Fibroblast of skin of left quadriceps (primary cell): ENCODE measurements at places on chromosomes 13 and 19.

DNA sequence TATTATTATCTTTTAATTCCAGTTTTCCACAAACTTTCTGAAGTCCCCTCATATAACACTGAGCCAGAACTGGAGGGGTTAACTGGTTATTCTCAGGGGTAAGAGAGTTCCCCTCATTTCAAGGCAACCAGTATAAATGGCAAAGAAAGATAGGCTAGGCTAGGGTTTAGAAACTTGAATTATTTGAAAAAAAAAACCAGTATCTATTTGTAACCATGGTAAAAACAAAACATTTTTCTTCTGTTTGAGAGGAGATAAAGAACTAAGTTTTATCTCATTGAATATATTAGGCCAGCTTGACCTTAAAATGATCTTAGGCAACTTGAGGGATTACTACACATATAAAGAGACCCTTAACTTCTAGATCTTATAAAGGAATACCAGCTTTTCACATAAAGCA lies 19.6 kb downstream of the SUPT20H start:
- DNase-seq, result no peak

GRCh38 chr13:73661687-73662425 lies 472.3 kb downstream of the KLF12 start:
- DNase-seq, result no peak

GRCh38 chr13:20814224-20814910 lies 40.6 kb upstream of the EEF1AKMT1 start:
- peak; percentile 91 for DNase-seq

DNA sequence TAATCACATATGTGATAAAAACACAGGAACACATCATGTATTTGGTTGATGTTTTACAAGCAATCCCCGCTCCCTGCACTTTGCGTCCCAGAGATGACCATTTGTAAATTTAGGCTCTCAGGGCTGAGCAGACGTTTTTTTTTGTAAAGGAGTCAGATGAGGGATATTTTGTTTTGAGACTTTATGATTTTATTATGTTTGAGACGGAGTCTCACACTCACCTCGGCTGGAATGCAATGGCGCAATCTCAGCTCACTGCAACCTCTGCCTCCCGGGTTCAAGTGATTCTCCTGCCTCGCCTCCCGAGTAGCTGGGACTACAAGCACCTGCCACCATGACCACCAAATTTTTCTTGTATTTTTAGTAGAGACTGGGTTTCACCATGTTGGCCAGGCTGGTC lies 1.4 kb downstream of the TLE6 start:
- no peak for DNase-seq

- DNase-seq, result no peak
Measured at GRCh38 chr19:56167064-56167578, 8.7 kb upstream of the GALP start.

GRCh38 chr19:47107202-47107952 lies 6.2 kb downstream of the ZC3H4 start:
- DNase-seq, result no peak

DNA sequence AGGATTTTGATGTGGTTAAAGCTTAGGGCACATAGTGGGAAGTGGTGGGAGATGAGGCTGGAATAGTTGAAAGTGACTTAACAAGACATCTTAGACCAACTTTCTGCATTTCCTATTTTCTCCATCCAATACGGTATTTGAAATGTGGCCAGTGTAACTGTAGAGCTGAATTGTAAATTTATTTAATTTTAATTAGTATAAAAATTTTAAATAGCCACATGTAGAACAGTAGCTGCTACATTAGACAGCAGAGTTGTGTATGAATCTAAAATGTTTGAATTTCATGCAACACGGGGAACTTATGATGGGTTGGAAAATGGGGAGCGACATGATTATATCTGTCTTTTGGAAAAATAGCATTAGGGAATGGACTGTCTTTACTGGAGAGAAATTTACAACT lies 7.1 kb upstream of the SCEL start:
- no peak for DNase-seq

GRCh38 chr19:5706876-5707573 lies 12.9 kb downstream of the LONP1 start:
- no peak for DNase-seq

DNA sequence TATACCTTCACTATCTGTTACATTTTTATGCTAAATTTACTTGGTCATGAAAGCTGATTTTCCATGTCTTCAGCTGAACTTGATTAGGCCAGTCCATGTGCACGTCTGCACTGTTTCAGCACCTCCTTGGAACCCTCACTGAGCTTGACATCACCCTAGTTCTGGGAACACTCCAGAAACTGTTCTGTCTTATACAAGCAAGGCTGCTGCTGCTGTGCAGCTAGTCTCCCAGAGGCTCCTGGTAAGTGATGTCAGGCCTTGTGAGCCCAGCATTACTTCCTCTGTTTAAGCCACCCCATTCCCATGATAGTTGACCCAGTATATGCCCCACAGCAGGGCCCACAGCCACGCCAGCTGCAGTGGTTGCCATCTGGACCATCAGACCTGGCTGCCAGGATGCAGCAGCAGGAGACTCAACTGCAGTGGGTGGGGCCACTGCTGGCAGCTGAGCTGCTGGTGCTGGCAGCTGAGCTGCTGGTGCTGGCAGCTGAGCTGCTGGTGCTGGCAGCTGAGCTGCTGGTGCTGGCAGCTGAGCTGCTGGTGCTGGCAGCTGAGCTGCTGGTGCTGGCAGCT lies 90.5 kb upstream of the AKAP11 start:
- DNase-seq, result no peak

DNA sequence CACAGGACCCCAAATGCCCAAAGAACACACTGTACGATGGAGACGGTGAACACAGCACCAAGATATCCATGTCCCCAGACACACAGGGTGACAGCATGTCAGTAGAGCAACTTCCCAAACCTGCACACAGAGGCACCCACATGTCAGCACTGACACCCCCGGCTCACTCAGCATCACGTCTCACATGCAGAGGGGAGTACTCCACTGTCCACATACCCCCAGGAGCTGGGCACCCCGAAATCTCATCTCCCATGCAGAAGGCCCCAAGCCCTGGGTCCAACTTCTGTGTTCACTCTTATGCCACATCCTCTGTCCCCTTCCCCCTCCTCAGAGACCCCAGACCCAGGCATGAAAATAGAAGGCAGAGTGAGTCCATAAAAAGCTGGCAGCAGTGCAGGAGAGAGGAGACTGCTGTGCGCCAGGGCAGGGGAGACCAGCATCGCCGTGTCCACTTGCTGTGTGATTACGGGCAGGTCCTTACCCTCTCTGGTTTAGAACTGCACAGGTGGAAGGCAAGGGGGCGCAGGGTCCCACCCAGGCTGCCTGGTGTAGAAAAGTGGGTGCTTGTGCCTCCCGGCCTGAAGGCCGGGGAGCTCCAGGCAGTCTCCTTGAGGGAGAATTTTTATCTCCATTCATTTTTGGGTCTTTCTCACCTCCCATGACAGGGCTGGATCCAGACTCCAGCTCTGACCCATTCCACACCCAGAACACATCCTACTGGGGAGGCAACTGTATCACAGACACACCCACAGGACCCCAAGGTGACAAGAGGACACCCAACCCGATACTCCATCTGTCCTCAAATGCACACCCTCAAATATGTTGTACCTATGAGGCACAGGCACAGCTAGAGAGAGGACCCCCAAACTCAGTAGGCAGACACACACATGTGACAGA lies 17.0 kb downstream of the ERFL start:
- no peak for DNase-seq

GRCh38 chr19:45347570-45348366 lies 7.2 kb downstream of the KLC3 start:
- no peak for DNase-seq

DNA sequence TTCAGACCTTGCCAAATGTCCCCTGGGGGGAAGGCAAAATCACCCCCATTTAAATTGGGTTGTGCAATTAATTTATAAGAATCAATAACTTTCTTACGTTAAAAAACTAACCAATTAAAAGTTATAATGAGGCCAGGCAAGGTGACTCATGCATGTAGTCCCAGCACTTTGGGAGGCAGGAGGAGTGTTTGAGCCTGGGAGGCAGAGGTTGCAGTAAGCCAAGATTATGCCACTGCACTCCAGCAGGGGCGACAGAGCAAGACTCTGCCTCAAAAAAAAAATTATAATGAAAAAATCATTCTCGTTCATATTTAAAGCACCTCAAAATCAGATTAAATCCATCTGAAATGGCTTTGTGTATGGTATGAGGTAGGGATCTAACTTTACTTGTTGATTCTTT lies 18.4 kb upstream of the SIGLEC14 start:
- DNase-seq, result no peak

- DNase-seq, result no peak
Measured at GRCh38 chr13:95756072-95756471, 79.1 kb downstream of the DNAJC3 start.

DNA sequence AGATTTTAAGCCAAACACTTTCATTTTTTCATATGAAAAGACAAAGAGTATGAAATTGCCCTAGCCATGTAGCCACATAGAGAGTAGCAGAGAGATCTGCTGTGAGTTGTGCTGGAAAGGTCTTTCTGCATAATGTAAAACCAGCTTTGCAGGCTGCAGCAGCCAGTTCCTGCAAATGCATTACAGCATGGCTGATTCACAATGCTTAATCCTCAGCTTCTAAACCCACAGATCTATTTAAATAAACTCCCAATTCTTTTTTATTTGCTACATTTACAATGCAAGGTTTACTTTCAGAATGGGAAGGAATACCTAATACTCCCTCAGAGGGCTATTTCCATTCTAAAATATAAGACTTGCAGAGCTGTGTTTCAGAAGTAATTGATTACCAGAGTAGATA lies 185.6 kb upstream of the STARD13 start:
- DNase-seq, result no peak

DNA sequence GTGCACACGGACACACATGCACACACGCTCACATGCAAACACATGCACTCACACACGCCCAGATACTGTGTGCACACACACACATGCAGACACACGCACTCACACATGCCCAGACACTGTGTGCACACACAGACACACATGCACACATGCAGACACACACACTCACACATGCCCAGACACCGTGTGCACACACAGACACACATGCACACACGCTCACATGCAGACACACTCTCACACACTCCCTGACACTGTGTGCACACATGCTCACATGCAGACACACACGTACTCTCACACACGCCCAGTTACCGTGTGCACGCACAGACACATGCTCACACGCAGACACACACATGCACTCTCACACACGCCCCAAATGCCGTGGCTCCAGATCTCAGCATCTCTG lies 137.2 kb upstream of the MCF2L start:
- no peak for DNase-seq

DNA sequence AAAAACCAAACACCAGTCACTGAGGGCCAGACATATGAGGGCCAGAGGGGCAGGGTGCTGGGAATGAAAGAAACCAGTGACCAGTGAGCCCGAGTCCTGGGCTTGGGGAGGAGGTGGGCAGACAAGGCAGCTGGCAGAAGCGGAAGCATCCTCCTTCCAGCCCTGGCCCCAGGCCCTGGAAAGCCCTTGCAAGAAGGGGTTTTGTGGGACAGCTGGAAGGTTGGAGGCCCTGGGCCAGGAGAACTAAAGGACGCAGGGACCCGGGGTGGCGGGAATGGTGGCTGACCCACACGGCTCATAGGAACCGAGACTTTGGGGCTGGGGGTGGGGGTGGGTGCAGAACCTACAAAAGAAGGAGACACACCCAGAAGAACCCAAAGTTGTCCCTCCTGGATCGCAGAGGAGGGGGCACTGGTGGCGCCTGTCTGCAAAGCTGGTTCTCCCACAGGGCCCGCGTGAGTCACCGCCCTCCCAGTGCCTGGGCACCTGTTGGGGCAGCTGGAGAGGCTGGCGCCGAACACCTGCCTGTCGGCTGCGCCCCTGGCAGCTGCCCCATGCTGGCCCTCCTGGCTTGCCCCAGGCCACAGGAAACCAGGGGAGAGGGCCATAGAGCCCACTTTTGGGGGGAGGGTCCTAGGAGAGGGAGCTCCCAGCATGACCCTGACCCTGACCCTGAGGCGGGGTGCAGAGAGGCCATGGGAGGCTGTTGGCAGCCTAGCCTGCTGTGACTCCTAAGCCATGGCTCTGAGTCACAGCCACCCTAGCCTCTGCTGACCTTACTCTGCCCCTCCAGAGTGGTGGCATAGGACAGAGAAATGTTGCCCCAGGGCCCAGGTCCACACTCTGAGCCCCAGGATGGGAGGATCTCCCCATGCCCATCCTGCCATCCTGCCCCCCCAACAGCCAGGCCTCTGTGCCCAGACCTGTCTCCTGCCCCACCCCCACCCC lies 802 bp downstream of the DMPK start:
- DNase-seq, result no peak

DNA sequence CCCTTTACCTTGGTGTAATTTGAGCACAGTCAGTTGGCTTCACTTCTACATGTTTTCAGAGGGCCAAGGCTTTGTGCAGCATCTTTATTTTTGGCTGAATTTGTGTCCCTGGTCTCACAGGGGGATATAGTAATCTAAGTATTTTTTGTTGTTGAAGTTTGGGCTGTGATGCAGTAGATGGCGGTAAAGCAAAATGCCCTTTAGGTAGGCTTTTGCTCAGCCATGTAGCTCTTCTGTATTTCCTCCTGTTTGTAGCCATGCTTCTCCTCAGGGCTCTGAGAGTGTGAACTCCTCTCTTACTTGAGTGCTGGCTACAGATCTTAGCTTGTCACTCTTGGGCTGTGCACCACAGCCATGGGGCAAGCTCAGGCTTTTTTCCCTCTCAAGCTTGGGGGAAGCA lies 328.6 kb downstream of the SLITRK5 start:
- DNase-seq, result no peak

DNA sequence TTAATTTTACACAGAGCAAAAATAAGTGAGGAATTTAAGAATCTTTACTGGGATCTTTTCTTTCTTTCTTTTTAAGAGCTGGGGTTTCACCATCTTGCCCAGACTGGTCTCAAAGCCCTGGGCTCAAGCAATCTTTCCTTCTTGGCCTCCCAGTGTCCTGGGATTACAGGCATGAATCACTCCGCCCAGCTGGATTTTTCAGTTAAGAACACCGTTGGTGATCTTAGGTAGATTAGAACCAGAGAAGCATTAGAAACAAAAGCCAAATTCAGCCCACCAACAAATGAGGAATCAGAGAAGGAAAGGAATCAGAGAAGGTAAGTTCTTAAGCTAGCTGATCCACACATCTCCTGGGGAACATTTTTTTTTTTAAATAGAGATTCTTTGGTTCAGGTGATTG lies 34.2 kb downstream of the EPSTI1 start:
- DNase-seq, result no peak

GRCh38 chr19:38714354-38714778 lies 29.9 kb downstream of the CAPN12 start:
- DNase-seq, result no peak
